ENCODE measurements at places on chromosomes 11 and 22. TPM values are rescaled to one million over a fixed set of nuclear protein-coding genes. Genes with fewer than 3 reads are reported as not detected.

Gene TMEM191B
- 0.56 TPM for total RNA-seq

Gene NPTXR
- 0.04 TPM for total RNA-seq

Gene CHRM1
- total RNA-seq: not detected

Gene PHF21B
- 0.27 TPM for total RNA-seq

Gene LIPT2
- total RNA-seq: 1.9 TPM

Gene HEPACAM
- not detected for total RNA-seq

Gene IRF7
- 66.7 TPM for total RNA-seq

Gene UBXN1
- total RNA-seq: 75.7 TPM

Gene OR8G1
- not detected for total RNA-seq
